ENCODE measurements at places on chromosomes 1 and 21. TPM values are rescaled to one million over a fixed set of nuclear protein-coding genes. Genes with fewer than 3 reads are reported as not detected.

DNA sequence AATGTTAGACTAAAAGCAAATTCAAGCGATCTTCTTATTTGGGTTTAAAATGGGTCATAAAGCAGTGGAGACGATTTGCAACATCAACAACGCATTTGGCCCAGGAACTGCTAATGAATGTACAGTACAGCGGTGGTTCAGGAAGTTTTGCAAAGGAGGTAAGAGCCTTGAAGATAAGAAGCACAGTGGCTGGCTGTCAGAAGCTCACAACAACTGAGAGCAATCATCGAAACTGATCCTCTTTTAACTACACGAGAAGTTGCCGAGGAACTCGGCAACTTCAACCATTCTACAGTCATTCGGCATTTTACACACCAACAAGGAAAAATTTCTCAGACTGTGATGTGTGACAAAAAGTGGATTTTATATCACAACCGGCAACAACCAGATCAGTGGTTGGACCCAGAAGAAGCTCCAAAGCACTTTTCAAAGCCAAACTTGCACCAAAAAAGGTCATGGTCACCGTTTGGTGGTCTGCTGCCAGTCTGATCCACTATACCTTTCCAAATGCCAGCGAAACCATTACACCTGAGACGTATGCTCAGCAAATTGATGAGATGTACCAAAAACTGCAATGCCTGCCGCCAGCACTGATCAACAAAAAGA is 47.9 kb downstream of the ASH1L start:
- no peak for DNase-seq

DNA sequence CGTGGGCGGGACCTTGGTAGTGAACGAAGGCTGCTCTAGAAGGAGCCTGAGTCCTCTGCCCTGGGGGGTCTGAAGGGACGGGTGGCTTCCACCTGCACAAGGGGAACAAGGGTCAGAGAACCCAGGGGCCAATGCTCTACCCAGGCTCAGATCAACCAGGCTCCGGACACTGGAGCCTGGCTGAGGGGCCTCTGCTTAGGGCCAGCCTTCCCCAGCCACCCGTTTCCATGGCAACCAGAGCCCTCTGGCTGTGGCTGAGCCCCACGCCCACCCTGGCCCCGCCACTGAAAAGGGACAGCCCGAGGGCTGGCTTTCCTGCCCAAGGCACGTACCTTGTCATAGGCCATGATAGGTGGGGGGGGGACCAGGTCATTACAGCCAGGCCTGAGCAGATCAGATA is 724.6 kb downstream of the PTPRU start:
- DNase-seq, result no peak

GRCh38 chr21:36575306-36575705 is 95.4 kb upstream of the CLDN14 start:
- no peak for DNase-seq

GRCh38 chr1:239274242-239274830 is 112.0 kb upstream of the CHRM3 start:
- no peak for DNase-seq

DNA sequence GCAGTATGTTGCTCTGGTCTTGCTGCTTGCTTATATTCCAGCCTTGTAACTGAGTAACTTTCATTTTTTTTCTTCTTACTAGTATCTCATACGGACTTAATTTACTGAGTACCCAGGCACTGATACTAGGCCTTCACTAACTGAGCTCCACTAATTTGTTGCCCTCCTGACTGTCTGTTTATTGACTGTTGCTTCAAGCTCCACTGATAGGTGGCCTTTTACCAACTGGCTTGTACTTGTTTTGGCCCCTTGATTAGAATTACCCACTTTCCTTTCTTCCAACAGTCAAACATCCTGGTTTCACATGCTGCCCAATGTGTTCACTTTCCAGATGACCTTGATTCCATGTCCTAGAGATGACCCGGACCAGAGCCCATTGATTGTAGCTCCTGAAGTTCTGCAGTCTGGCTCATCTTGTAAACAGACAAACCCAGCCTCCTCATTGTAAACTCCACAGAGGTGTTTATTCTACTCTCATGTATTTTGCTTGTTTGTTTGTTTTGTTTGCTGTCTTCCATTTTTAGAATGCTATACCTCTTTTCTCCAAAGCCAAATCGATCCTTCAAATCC is 27.7 kb downstream of the RGS1 start:
- DNase-seq, result no peak

GRCh38 chr1:19628879-19629278 is 15.2 kb upstream of the NBL1 start:
- no peak for DNase-seq

DNA sequence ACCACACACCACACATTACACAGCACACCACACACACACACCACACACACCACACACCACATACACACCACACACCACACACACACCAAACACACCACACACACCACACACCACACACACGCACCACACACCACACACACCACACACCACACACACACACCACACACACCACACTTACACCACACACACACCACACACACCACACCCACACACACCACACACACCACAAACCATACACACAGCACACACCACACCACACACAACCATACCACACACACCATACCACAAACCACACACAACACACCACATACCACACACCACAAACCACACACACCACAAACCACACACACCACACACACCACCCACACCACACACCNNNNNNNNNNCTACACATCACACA is 40.9 kb upstream of the SIK1 start:
- DNase-seq, result no peak

DNA sequence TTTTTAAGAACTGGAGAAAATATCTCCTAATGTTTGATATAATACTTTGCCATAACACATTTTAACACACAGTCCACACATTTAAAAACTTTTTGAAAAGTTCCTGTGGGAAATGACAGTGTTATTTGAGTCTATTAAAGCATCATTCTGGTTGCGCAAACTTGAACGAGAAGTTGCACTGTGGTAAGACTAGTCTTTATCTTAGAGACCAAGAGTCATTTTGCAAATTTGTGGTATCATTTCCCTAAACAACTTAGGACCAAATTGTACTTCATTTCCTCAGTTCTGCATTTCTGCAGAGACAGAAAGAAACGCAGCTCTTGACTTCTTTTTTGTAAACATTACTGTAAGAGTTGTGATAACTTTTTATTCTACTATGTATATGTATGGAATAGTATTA is at the start of gene RGS18:
TSS of gene RGS18 (plus strand) at position 282 of the 400 bp plus-strand sequence. CDS start 176 bp downstream, outside the sequence.
- no peak for DNase-seq

DNA sequence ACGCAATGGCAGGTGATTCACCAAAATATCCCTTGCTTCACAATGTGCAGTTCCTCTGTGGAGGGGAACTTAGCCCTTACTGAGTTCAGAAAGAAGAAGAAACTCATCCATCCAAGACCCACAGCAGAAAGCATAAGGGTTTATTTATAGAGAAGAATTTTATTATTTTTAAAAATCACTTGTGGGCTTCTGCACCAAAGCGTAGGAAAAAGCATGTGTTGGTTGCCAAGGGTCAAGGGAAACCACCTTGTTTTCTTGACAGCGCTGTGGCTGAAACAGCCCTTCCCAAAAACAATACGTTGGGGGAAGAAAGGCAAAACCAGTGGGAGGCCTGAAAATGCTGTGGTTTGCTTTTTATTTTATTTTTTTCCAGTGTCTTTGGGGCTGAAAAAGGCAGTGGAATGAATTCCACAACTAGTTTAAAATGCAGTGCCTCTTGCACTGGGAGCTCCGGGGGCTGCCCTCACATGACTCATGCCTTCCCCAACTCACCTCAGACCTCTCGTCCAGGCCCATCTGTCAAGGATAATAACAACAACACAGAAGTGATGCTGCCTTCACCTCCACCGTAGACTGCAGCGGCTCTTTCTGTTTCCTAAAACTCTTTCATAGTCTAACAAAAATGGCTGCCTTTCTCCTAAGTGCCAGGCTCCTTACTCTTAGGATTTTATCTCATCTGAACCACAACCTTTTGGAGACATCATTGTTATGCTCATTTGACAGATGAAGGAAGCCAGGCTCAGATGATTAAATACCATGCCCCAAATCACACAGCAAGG is 224.2 kb upstream of the JUN start:
- no peak for DNase-seq

DNA sequence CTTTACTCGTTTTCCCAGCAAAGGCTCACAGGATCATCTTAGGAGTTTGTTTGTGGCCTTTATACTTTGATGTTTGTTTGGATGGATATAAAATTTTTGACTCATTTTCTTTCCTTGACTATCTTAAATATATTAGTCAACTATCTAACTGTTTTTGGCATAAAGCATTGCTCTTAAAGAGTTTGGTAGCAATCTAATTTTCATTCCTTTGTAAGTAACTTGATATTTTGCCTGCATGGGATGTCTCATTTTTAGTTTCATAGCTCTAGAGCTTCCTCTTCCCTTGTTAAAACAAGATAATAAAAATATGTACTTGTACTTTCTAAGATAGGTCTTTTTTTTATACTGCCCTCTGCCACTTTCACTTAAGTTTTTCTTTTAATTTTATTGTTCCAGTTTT is 161.9 kb downstream of the MAGI3 start:
- DNase-seq, result no peak

DNA sequence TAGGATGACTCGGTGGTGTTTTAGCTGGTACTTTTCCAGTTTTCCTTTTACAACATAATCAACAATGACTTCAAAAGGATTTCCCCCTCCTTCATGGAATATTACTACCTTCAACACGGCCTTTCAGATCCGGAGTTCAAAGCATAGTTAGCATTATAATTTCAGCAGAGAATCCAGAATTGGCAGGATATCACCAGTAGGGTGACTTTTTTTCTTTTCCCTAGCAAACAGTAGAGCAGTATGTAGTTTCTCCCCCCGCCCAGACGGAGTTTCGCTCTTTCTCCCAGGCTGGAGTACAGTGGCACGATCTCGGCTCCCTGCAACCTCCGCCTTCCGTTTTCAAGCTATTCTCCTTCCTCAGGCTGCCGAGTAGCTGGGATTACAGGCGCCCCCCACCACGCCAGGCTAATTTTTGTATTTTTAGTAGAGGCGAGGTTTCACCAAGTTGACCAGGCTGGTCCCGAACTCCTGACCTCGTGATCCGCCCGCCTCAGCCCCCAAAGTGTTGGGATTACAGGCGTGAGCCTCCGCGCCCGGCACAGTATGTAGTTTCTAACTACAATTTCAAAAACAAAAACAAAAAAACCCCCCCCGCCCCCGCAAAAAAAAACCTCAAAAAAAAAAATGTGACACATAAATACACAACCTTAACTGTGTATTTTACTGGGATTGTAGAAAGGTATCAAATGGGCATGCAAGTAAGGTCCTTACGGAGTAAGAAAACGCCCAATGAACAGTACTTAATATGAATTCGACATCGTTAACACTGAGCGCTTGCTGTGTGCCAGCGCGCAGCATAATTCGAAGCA is 1.5 kb upstream of the COX20 start:
- peak; percentile 67 for DNase-seq

AKR1A1 gene
- 177 TPM for total RNA-seq

FMN2 gene
- total RNA-seq, result 0.33 TPM

URB1 gene
- total RNA-seq, result 23.4 TPM

LCE1E gene
- not detected for total RNA-seq

EFNA1 gene
- total RNA-seq, result 92.4 TPM

RIMS3 gene
- total RNA-seq, result 13.0 TPM

NTMT2 gene
- total RNA-seq, result not detected

UTP25 gene
- total RNA-seq, result 8.8 TPM

PRMT6 gene
- total RNA-seq, result 23.1 TPM

ARHGEF16 gene
- 20.3 TPM for total RNA-seq

Data from mesothelial cell of epicardium (in vitro differentiated cells).